ENCODE measurements at places on chromosomes 3 and 15. TPM values are rescaled to one million over a fixed set of nuclear protein-coding genes. Genes with fewer than 3 reads are reported as not detected.
A peak's percentile ranks its signal among the peaks of the same experiment; 100 is the strongest.

TMEM40 gene
- not detected for total RNA-seq

ATP2B2 gene
- total RNA-seq = 0.23 TPM

LRRN1 gene
- total RNA-seq = 77.6 TPM

MME gene
- total RNA-seq = 0.52 TPM

BTLA gene
- not detected for total RNA-seq

GPR87 gene
- not detected for total RNA-seq

GRCh38 chr3:69786854-69787253 lies 47.6 kb downstream of the MITF start:
- H3K4me3 ChIP-seq = no peak overlapping the region
- H3K36me3 ChIP-seq = no peaks in the 10 kb centered on the region
- peaks cover 28% of the 10 kb centered on the region for H3K4me1 ChIP-seq
- H3K27ac ChIP-seq = peak overlapping the region; percentile 39
- no peak for DNase-seq
- H3K27me3 ChIP-seq = no peaks in the 10 kb centered on the region

DNA sequence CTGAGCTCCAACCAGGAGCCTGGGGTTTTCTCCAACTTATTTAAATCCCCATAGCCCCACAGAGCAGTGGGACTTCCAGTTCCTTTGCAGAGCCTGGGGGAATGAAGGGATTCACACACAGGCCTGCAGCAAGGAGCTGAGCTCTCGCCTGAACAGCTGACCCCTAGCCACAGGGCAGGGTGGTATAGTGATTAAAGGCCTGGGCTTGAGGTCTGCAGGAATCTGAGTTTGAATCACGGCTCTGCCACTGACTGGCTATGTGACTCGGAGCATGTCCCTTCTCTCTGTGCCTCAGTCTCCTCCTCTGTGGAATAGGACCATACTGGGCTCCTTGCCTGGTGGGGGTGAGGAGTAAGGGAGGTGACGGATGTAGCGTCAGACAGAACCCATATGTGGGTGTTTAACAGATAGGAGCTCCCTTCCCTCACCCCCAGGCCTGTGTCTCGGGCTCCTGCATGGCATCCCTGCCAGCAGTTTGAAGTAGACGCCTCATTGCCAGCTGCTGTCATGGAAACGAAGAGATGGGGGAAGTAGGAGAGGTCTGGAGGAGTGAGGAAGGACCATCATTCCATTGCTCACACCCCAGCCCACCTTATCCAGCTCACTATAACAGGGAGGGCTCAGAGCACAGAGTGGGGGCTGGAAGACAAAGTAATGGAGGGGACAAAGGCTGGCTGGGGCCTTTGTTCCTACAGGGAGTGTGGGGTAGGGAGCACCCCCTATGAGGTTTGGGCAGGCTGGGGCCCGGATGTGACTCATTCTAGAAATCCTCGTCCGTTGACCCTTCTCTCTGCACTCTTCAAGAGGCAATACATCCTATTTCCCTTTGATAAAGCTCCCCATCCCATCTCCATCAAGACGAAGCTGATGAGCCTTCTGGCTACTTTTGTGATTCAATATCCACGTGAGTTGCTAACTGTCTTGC lies 14.8 kb downstream of the HRH1 start:
- H3K27ac ChIP-seq = no peak overlapping the region
- peaks cover 7% of the 10 kb centered on the region for H3K4me1 ChIP-seq
- H3K4me3 ChIP-seq = no peak overlapping the region
- no peak for DNase-seq
- H3K27me3 ChIP-seq = peaks cover 3% of the 10 kb centered on the region

DNA sequence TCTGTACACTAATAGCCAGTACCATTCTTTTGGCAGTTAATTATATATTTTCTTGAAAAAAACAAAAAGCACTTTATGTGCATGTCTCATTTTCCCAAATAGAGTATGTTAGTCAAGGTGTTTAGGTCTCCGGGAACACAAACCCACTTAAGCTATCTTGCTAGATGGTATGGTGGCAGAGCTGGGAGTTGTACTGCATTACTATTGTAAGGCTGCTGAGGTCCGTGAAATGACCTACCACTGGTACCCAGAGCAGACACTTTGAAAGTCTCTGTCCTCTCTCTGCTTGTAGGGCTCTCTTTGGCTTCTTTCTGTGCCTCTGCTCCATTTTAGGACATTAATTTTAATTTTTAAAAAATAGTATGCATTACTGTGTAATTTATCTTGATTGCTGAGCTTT lies 8.8 kb downstream of the TMOD3 start:
- H3K4me3 ChIP-seq = no peak overlapping the region
- peak overlapping the region; percentile 46 for H3K27ac ChIP-seq
- peaks cover 27% of the 10 kb centered on the region for H3K4me1 ChIP-seq
- no peaks in the 10 kb centered on the region for H3K27me3 ChIP-seq
- H3K36me3 ChIP-seq = no peaks in the 10 kb centered on the region
- DNase-seq = no peak

- peaks cover 11% of the 10 kb centered on the region for H3K4me1 ChIP-seq
- no peak overlapping the region for H3K27ac ChIP-seq
- H3K36me3 ChIP-seq = no peaks in the 10 kb centered on the region
- no peak overlapping the region for H3K4me3 ChIP-seq
Measured at GRCh38 chr3:15952543-15953175, 154.9 kb upstream of the ANKRD28 start.

- H3K27me3 ChIP-seq = no peaks in the 10 kb centered on the region
- no peaks in the 10 kb centered on the region for H3K36me3 ChIP-seq
- H3K27ac ChIP-seq = no peak overlapping the region
- H3K4me3 ChIP-seq = no peak overlapping the region
- no peak for DNase-seq
Measured at GRCh38 chr3:73203633-73204032, 142.2 kb downstream of the EBLN2 start.

DNA sequence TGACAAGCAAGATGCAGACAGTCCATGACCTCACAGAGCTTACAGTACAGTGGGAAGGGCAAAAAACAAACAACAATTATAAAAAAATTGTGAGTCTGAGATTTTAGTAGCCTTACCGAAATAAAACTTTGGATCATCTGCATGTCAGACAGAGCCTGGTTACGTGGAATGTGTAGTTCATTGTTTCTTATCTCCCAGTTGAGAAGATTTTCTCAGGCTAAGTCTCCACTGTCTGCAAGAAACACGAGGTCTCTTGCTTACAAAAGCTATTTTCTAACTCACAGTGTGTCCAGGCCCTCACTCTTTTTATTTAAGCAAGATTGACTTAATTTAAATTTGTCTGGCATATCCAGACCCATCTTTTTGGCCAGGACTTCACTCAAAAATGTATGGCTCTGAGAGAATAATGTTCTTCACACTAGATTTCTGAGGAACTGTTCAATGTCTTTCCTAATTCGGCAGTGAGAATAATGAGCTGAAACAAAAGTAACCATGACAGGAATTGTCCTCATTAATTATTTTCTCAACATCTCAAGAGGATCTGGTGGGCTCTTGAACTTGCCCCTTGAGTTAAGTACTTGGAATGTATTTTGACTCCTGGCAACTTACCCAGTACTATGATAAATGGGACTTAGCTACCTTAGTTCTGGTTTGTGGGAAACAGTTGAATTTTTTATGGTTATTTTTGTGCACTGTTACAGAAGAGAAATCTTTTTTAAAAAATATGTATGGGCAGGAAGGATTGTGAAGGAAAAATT lies 265.1 kb upstream of the COL8A1 start:
- H3K36me3 ChIP-seq = no peaks in the 10 kb centered on the region
- H3K4me1 ChIP-seq = no peaks in the 10 kb centered on the region
- no peak overlapping the region for H3K4me3 ChIP-seq
- H3K27ac ChIP-seq = no peak overlapping the region

DNA sequence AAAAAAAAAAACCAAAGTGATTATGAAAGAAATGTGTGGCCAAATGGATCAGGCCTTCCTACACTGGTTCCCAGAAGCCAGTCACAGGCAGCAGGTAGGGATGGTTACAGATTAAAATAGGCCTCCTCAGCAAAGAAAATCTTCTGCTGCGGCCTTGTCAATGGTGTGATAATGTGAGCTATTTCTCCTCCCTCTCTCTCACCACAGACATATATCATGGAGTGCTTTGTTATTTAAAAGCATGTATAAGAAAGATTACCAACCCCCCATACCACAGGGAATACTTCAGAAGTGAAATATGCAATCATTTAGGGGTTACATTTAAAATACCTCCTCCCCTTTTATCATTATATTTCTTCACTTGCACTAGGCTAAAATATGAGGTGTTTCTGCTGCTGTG lies 32.2 kb upstream of the LRTM1 start:
- no peak for DNase-seq
- H3K4me3 ChIP-seq = no peak overlapping the region

DNA sequence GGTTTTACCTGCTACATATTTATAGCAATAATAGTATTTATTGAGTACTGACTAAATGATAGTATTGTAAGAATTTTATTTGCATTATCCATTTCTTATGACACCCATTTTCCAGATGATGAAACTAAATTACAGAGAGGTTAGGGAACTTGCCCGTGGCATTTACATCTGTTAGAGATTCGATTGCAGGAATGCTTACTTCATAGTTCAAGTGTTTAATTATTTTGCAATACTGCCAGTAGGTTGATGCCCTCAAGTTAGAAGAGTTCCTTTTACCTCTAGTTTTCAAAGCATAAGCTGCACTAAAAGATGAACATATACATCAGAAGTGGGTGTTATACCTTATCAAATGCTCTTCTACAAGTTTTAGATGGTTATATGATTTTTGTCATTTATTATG lies 362.8 kb upstream of the RGMA start:
- H3K27ac ChIP-seq = no peak overlapping the region
- H3K4me3 ChIP-seq = no peak overlapping the region
- peaks cover 29% of the 10 kb centered on the region for H3K4me1 ChIP-seq

DNA sequence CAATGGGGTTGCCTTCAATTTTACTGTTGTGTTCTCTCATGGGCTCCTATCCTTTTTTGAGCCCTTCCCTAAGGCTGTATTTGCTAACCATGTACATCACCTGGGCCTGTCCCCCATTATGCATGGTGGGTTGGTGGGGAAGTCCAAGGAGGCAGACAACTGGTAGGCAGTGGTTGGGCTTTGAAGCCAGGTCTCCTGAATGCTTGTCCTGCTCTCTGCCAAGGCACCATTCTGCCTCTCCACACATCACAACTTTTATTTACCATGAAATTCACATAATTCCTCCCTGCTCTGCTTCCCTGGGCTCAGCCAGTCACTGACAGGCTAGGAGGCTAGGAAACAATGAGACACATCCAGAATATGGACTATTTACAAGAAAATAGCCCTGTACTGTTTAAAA lies 41.0 kb upstream of the COPB2 start:
- no peak for DNase-seq
- H3K36me3 ChIP-seq = peaks cover 6% of the 10 kb centered on the region
- no peaks in the 10 kb centered on the region for H3K27me3 ChIP-seq
- no peaks in the 10 kb centered on the region for H3K4me1 ChIP-seq
- no peak overlapping the region for H3K4me3 ChIP-seq
- H3K27ac ChIP-seq = no peak overlapping the region
